ENCODE measurements at places on chromosomes 7 and 10.

DNA sequence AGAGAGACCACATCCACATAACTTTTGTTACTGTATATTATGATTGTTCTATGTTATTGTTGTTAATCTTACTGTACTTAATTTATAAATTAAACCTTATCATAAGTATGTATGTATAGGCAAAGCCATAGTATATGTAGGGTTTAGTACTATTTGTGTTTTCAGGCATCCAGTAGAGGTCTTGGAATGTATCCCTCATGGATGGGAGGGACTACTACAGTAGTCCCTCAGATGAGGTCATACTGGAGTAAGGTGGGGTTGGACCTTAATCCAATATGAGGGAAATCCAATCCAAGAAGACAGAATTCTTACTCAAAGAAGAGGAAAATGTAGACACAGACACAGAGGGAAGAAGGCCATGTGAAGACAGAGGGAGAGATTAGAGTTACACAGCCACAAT, 34.1 kb upstream of the MALRD1 start:
- no peak for DNase-seq

DNA sequence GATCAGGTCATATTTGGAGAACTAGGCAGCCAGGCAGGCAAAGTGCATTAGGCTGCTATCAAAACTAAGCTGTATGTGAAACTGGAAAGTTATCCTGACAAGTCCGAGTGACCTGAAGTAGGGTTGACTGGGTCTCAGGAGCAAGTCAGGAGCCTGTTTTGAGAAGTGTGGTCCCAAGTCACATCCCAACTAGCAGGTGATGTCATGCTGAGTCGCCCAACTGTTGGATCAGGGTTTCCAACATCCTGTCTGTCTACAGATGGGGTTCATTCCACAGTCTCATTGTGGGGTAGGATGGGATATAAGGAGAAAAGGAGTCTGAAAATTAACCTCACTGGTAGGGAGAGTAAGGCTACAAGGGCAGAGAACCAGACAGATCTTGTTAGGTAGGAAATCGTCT, 27.0 kb downstream of the SLC26A4 start:
- DNase-seq, result no peak

DNA sequence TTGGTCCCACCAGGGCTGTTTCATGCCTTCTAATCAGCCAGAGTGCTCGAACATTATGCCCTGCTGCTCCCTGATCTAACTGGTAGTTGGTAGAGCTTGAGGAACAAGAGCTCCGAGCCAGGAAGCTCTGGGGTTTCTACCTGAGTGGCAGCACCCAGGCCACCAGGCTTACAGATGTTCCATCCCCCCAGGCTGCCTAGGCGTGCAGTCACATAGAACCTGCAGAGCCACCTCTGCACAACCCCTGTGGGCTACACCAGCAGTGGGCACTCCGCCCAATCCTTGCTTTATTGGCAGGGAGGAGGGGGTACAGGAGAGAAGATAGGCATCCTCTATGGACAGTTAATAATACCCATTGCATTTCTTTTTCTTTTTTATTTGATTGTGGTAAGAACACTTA, 21.8 kb downstream of the MAP3K8 start:
- DNase-seq, result no peak

DNA sequence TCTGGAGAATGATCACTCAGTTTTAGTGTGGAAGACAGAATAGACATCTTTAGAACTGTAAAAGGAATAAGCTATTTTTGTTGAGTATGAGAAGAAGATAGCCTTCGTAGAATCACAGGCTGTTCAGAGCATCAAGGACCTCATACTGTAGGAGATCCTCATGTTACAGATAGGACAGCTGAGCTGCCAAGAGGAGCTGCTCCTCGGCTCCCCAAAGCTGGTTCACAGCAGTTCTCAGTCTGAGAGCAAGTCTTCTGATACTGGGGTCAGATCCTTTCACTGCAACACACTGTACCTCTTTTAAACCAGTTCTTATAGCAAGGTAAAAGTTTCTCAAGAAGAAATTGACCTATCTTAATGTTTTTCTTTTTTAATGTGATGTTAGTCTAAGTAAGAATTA, 17.1 kb downstream of the CCNY start:
- no peak for DNase-seq

GRCh38 chr7:100130608-100131453, 4.1 kb downstream of the MBLAC1 start:
- peak; percentile 85 for DNase-seq

GRCh38 chr10:61139592-61139953, 195.6 kb upstream of the RHOBTB1 start:
- DNase-seq, result no peak

GRCh38 chr7:7719236-7719635, 829 bp upstream of the RPA3 start:
- DNase-seq, result peak; percentile 48

DNA sequence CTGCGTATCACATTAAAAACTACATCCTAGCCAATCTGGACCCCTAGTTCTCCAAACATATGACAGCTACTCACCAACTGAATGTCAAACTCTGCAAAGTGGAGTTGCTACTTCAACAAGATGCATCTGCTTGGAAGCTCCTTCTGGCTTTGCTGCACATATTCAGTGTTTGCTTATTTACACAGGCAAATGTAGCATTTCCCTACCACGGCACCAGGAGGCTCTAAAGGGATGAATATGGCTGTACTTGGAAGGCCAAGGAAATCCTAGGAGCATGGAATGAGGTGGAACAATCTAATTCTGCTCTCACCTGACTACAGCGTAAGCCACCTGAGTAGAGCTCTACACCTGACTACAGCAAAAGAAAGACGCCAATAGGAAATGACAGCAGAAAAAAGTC, 39.7 kb downstream of the MTPAP start:
- no peak for DNase-seq

GRCh38 chr10:81696609-81697388, 178.2 kb upstream of the NRG3 start:
- DNase-seq, result no peak

DNA sequence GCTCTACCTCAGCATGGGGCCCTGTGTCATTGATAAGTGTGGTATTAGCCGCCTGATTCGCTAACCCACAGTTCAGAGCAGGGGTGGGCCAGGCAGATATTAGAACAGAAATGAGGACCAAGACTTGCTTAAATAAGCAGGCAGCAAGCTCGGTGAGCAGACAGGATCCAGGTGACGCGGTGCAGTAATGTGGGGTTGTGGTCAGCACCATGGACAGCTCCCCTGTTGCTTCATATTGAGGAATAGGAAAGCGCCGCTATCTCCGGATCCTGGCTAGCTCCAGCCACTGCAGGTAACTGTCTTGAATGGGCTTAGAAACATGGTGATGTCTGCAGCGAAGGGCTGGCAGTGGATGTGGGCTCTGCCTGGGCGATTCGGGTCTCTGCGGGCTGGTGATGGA, 51.3 kb upstream of the GPR26 start:
- DNase-seq, result peak; percentile 16

DNA sequence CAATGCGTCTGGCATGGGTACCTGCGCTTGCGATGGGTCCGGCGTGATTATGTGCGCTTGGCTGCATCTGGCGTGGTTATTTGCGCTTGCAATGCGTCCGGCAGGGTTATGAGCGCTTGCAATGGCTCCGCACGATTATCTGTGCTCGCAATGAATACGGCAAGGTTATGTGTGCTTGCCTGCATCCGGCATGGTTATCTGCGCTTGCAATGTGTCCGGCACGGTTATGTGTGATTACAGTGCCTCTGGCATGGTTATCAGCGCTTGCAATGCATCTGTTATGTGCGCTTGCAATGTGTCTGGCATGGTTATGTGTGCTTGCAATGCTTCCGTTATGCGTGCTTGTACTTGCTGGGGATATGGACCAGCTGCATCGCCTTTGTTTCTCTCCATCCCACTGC, 37.7 kb downstream of the RBAK start:
- DNase-seq, result no peak

DNA sequence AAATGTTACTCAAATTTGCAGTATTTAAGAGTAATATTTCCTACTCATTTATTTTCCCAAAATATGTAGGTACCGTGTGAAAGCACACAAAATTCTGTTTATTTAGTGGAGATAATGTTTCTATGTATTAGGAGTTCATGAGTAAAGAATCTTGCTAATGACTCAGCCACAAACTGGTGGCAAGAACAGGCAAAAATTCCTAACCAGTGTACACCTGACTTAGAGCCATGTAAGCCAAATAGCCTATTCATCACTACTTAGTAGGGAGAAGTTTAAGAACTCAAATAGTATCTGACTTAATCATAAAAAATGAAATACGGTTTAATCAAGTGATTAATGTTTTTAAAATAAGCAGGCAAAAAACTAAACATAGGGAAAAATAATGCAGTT, 169.0 kb downstream of the SRPK2 start:
- no peak for DNase-seq

- no peak for DNase-seq
These were observed 14.2 kb downstream of the CLRN3 start for GRCh38 chr10:127878475-127879055.

GRCh38 chr10:43437141-43437870, 395 bp downstream of the ZNF487 start:
- DNase-seq, result no peak

- no peak for DNase-seq
These were observed 48.1 kb downstream of the TNPO3 start for GRCh38 chr7:129006636-129007414.

- no peak for DNase-seq
These were observed 100.8 kb downstream of the DNAJB6 start for GRCh38 chr7:157437519-157438061.

DNA sequence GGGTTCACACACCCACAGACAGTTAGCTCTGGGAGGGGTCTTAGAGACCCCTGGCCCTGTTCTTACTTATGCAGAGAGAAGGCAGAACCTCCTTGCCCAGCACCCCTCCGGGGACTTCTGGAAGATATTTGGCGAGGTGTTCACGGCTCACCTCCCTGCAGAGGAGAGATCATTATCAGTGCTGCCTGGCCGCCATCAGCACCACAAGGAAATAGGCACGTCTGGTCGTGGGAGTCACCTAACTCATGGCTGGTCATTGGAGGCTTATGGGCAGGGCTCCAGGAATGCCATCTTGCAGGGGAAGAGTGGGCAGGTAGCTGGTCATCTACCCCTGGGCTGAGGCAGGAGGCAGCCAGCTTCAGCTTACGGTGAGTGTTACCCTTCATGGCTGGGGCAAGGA, 189.4 kb downstream of the RPS24 start:
- no peak for DNase-seq

DNA sequence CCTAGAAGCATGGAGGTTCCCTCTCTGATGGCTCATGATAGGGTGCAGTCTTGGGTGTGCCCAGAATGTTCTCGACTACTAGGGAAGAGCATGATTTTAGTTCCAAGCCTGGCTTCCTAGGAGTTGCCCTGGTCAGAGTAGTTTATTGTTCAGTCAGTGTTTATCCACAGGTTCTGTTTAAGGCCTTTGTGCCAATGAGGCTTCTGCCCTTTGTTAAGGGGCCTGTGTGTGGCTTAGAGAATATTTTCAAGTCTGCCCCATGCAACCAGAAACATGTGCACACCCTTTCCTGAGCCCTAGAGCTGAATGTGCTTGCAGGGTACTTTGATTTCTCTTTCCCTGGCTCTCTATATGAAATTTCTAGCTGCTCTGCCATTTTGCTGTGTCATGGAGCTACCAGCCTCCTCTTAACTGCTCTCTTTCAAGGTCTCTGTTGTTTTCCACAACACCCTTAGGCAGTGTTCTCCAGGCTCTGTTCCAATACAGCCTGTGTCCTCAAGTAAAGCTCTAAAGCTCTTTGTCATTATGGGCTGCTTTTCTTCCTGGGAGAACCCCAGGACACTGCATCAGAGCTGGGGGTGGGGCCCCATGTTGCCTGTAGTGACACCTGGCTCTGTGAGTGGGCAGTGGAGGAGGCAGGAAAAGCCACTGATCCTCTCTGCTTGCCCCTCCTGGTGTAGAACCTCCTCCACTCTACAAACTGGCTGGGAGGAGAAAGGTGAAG, 34.1 kb upstream of the TSPAN33 start:
- no peak for DNase-seq

DNA sequence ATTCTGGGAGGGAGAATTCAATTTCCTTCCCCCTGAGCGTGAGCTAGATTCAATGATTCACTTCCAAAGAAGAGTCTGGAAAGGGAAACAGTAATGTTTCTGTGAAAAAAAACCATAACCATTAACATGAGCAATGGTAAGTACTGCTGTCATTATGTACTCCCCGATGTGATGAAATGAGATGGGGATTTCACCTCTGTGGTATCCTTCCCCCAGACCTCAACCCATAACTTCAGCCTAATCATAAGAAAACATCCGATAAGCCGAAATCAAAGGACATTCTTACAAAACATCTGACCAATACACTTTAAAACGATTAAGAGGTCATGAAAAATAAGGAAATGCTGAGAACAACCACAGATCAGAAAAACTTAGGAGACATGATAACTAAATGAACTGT, 27.2 kb downstream of the EZH2 start:
- DNase-seq, result no peak

All from activated naive CD4-positive, alpha-beta T cell treated with anti-CD3 and anti-CD28 coated beads, Interleukin-2, amount 50 U/mL, for 16 hours (primary cell).